ENCODE measurements at places on chromosomes 13 and 19. TPM values are rescaled to one million over a fixed set of nuclear protein-coding genes. Genes with fewer than 3 reads are reported as not detected.

GRCh38 chr19:39223703-39224279, 19.7 kb upstream of the SYCN start:
- no peak for DNase-seq

GRCh38 chr13:98243929-98244272, 66.8 kb upstream of the RNF113B start:
- no peak for DNase-seq

DNA sequence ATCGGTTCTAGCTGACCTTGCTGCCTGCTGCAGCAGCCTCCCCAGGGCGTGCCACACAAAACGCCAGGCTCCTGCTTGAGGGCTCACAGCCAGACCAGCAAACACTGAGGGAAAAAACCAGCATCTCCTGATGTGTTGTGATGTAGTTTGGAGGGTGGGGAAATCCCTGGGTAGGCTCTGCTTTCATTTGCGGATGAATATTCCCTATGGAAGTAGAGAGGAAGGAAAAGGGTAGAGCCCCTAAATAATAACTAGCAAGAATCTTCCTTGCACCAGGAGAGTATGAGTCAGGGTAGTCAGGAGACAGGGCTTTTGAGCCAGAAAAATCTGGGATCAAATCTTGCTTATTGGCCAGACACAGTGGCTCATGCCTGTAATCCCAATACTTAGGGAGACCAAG, 545.3 kb downstream of the RFC3 start:
- DNase-seq: no peak

DNA sequence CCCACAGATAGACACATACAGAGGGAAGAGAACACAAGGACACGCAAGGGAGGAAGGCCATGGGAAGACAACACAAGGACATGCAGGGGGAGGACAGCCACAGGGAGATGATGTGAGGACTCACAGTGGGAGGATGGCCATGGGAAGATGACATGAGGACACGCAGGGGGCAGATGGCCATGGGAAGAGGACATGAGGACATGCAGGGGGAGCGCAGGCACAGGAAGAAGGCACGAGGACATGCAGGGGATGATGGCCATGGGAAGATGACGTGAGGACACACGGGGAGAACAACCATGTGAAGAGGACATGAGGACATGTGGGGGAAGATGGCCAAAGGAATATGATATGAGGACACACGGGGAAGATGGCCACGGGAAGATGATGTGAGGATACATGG, 84.7 kb downstream of the UQCRFS1 start:
- DNase-seq: no peak

- DNase-seq: no peak
Measured at GRCh38 chr19:32676895-32677359, 1.3 kb downstream of the RGS9BP start.

- no peak for DNase-seq
Measured at GRCh38 chr13:80011448-80012212, 329.3 kb downstream of the SPRY2 start.

DNA sequence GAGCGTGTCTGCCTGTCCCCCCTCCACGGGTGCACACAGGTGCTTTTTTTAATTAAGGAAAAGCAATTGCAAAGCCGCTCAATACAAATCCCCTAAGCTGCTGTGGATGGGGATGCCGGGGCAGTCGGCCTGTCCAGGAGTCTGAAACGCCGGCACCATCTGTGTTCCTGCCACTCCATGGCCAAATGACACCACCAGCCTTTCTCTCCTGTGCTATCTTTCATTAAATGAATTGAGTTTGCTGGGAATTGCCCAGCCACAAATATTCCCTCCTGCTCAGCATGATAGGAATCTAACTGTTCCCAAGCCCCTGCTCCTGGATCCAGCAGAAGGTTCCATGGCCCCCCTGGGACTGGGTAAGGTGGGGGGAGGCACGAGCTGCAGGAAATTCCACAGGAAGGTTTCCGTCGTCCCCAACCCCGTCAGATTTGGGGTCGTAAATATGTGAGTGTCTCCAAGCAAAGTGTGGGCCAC, 139.2 kb downstream of the KDM4B start:
- DNase-seq: no peak

MEDAG gene
- total RNA-seq: 4.2 TPM

ZNF737 gene
- 5.7 TPM for total RNA-seq
